ENCODE measurements at places on chromosomes 7 and 10. TPM values are rescaled to one million over a fixed set of nuclear protein-coding genes. Genes with fewer than 3 reads are reported as not detected.

- DNase-seq = no peak
Measured at GRCh38 chr10:94490789-94491039, 54.9 kb upstream of the HELLS start.

DNA sequence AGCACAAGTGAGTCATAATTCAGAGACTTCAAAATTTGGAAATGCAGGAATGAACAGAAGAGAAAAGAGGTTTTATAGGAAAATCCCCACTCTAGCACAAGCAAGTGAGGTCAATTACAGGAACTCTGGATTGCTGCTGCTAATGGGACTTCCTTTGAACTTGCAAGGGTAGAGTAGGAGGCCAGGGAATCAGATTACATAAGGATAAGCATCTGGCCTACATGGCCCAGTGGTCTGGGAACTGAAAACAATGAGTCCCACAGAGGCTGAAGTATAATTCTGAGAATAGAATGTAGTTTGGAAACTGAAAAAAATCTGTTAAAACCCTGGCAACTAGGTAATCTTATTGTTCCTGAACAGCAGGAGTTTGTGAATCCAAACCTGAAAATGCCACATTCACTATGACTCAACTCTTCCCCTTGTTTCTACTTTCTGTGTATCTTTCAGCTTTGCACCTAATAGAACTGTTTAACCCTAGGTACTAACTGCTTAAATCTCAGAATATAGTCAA, 66.5 kb downstream of the CTNNA3 start:
- no peak for DNase-seq

DNA sequence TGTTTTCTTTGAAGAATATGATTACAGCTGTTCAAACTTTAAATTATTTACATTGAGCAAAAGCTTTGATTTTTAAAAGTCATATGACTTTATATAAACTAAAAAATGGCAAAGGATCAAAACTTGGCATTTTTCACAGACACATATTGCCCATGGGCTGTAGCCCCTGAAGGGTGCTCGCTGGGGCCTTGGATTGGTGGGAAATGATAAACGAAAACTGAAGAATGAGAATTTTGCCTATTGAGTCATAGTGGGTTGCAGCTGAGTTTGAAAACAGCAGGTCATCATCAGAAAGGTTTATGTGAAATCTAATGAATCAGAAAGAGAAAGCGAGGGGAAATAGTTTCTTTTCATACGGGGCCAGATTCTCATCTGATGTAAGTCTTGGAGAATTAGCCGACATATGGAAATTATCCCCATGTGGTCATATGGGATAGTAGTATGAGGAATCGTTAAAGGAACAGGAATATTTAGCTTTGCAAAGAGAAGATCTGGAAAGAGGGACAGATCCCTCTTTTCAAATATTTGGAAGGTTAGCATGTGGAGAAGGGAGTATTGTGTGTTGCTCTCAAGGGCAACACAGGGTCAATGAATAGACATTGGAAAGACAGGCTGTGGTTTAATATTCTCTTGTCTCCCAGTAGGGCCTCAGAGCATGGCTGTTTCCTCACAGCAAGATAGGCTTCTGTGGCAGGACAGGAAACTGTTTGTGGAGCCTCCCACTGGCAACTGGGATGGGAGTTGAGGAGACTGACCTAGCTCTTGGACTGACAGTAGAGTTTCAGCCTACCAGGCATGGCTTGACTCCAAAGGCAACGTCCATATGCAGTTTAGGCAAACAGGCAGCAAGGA, 119.0 kb downstream of the FZD1 start:
- DNase-seq = no peak

DNA sequence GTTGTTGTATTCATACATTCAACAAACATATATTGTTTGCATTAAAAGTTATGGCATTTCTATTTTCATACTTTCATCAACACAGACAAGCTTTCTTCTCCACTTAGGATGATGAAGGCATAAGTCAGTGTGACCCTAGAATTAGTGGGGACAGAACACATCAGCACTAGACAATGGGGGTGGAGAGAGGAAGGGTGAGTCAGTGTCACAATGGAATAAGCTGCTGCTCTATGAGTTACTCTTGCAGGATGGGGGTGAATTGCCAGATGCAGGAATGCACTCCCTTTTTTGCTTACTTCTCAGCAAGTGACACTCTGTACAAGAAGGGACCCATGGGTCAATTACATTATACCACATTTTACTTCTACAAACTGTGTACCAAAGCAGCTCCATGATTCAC, 74.0 kb downstream of the DGKI start:
- no peak for DNase-seq

Gene SLC35B4
- 14.5 TPM for total RNA-seq

- DNase-seq = no peak
Measured at GRCh38 chr10:102988404-102989314, 70.6 kb downstream of the CNNM2 start.

GRCh38 chr10:14773551-14774213, 1.0 kb downstream of the FAM107B start:
- DNase-seq = no peak

- no peak for DNase-seq
Measured at GRCh38 chr7:28556671-28557070, 144.4 kb downstream of the CREB5 start.

- no peak for DNase-seq
Measured at GRCh38 chr10:111698711-111699110, 484.9 kb downstream of the GPAM start.

GRCh38 chr10:114347791-114348190, 56.5 kb downstream of the AFAP1L2 start:
- DNase-seq = no peak

DNA sequence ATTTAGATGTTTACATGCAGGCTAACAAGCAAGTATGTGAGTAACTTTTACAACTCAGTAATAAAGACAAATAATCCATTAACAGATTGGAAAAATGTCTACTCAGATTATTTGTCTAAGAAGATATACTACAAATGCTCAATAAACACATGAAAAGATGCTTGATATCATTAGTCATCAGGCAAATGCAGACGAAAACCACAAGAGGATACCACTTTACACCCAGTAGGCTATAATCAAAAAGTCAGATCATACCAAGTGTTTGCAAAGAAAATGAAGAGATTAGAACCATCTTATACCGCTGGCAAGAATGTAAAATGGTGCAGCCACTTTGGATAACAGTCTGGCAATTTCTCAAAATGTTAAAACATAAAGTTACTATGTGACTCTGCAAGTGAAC, 84.1 kb downstream of the MALSU1 start:
- no peak for DNase-seq

Gene C10orf67
- total RNA-seq = not detected

Gene SPAM1
- not detected for total RNA-seq

Gene RTKN2
- 2.3 TPM for total RNA-seq

GRCh38 chr10:3729397-3729976, 55.5 kb downstream of the KLF6 start:
- DNase-seq = no peak

Gene EBLN1
- not detected for total RNA-seq

GRCh38 chr10:69213591-69214311, 6.4 kb upstream of the HKDC1 start:
- DNase-seq = no peak

DNA sequence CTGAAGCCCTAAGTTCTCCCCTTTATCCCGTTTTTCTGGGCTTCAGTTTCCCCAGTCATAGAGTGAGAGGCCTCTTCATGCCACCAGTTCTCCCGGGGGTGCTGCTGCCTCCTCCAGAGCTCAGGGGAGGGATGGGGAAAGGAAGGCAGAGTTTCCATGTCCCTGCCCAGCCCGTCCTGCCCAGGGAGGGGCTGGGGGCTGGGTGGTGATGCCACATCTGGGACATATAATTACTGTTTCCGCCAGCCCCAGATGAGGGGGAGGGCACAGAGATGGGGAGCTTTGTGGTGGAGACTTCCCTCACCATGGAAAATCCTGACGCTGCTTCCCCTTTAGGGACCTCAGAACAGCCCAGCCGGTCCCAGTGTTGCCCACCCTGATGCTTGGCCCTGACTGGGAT, 4.1 kb downstream of the AQP1 start:
- DNase-seq = no peak

GRCh38 chr10:103983367-103983911, 16.5 kb downstream of the SLK start:
- peak; percentile 44 for DNase-seq

DNA sequence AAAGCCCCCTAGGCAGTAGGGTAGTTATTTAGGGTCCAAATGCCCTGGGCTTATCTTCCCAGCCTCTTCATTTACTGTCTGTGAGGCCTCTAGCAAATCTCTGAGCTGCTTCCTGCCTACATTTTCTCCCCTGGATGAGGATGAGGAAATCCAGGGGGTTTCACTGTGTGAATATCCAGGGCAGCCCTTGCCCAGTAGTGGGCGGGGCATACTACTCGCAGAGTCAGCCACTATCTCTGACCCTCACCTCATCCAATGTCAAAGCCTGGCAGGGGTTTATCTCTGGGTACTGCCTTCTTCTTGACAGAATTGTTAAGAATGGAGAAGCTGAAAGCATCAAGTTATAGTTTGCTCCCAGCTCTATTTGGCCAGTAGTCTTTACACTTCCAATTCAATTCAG, 48.9 kb downstream of the CUZD1 start:
- DNase-seq = no peak

DNA sequence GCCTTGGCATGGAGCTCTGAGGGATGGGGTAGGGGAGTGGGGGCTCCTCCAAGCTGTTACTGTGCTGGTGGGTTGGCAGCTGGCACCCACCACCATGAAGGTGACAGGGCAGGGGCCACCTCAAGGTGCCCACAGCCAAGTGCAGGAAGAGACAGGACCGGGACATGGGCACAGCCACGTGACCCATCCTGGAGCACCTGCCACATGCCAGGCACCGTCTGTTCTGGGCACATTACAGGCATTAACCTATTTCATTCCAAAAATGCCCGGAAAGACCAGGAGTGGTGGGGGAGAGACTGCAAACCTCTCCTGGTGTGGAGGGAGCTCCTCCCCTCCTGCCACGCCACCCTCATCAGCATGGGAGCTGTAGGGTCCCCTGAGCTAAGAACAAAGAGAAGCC, 56.7 kb downstream of the CAMK2B start:
- DNase-seq = no peak

Gene OR2A12
- not detected for total RNA-seq

- DNase-seq = no peak
Measured at GRCh38 chr10:115831016-115831415, 442.0 kb downstream of the GFRA1 start.

Gene LRRD1
- total RNA-seq = not detected

DNA sequence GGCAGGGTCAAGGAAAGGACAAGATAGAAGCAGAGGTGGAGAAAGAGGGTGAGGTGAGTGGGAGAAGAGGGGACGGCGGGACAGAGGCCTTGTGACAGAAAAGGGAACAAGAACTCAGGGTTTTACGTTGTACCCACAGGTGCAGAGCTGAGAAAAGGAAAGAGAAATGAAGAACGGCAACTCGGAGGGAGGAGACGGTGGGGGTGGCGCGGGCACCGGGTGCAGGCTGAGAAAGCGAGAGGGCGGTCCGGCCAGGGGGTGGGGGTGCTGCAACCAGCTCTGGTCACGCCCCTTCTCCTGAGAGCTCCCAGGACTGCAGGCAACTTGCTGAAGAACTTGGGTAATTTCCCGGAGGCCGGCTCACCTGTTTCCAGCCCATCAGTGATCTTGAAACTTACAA, 65.3 kb downstream of the CARD11 start:
- DNase-seq = peak; percentile 80

DNA sequence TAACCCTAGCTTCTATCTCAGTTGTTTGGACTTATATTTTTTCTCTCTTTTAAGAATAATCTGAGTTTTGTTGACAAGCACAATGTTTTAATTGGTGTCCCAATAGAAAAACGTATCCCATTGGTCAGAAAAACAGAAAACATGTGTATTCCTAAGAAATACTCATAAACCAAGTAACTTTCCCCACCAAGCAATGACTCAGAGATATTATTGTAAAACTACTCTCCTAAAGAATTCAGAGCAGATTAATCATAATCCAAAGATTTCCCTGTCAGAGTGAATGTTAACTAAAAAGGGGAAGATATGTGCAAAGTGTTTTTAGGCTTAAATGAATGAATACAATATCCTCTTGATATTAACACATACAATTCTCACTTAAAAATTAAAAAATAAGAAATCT, 29.4 kb upstream of the MBL2 start:
- no peak for DNase-seq

- no peak for DNase-seq
Measured at GRCh38 chr7:43646603-43647338, 63.9 kb downstream of the STK17A start.

Gene ASCC1
- 22.0 TPM for total RNA-seq

DNA sequence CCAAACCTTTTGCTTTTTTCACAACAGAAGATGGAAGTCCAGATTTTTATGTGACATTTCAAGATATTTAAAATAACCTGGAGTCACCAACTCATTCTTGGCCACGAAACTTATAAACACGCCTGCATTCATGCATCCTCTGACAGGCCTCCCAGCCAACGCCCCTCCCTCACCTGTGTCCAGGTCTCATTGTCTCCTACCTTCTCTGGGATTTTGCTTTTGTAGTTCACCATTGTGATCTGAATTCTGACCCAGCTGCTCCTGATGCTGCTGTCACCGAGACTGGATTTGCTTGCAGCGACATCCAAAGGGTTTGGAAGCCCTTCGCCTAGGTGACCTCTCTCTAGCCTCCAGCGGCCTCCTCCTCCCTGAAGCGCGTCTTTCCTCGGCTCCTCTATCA, 10.8 kb downstream of the ZNF467 start:
- DNase-seq = no peak

Gene SLC26A3
- not detected for total RNA-seq

Gene HPS1
- 107 TPM for total RNA-seq

Gene GRID1
- total RNA-seq = not detected

Gene RGS10
- total RNA-seq = 134 TPM

Gene AKR1C1
- total RNA-seq = 3.4 TPM

Gene NRCAM
- 13.6 TPM for total RNA-seq

GRCh38 chr10:116457488-116457887, 29.8 kb downstream of the PNLIPRP3 start:
- no peak for DNase-seq

Gene OR2A42
- 0.07 TPM for total RNA-seq

DNA sequence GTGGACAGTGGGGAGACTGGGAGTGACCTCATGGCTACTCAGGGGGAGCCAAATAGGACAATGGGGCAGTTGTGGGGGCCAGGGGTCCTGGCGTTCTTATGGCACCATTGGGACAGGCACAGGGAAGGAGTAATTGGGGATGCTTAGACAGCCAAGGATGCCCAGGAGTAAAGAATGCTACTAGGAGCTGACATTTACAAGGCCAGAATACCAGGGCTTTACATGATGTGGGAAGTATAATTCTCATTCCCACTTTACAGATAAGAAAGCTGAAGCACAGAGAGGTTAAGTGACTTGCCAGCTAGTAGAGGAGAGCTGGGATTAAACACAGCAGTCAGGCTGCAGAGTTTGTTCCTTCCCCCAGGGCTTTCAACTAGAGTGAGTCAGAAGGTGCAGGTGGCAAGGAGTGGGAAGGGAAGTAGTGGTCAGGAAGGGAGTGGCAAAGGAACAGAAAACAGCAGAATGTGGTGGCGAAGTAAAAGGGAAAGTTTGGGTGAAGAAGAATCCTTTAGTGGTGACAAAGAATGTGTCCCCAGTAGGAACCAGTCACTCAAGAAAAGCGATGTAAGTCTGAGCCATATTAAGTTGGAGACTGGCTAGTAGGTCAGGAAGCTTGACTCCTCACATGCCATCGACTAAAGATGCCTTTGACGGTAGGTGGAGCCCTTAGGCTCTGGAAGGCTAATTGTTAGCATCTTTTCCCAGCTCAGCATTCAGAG, 32.8 kb downstream of the CPVL start:
- no peak for DNase-seq
